Left forelimb (tissue), 1 donor: ENCODE measurements at places on chromosomes 3 and 15.

DNA sequence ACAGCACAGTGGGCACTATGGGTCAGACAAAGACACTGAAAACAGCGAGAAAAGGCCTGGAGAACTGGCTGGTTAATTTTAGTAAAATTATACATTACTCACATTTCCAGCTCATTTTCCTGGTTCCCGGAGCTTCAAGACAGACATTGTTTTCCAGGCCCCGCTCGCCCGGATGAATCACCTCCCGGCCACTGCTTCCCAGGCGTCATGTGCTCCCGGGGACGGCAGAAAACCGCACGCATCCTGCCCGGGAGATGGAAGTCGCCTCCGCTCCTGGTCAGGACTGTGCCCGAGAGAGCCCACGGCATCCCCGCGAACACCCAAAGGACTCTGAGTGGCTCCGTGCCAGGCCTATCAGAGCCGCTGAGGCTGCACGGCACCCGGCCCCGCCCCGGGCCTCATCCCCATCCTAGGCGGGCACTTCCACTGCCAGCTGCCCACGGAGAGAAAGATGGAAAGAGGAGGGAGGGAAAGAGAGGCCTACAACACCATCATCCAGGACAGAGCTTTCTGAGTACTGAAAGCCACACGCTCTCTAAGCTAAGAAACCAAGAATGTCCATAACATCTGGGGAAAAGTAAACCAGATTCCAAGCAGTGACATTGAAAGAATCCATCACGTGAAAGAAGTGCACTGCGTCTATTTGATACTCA lies 75.1 kb downstream of the VGLL4 start:
- DNase-seq: no peak

DNA sequence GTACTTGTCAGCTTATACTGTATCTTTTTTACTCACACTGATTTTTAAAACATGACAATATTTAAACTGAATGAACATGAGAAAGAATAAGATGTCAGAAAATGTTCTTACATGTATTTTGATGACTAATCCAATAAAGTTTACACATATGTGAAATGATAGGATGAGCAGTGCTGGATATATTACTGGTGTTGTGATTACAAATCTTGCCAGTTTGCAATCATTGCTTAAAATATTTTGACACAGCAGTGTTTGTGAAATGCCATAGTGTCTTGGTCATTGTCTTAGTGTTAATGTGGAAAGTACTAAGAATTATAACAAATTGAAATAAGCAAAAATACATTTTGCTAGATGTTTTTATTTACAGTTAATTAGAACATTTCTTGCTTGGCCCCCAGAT lies 118.7 kb upstream of the MLF1 start:
- no peak for DNase-seq

GRCh38 chr3:172133838-172134237 lies 94.5 kb downstream of the FNDC3B start:
- DNase-seq: peak; percentile 28

DNA sequence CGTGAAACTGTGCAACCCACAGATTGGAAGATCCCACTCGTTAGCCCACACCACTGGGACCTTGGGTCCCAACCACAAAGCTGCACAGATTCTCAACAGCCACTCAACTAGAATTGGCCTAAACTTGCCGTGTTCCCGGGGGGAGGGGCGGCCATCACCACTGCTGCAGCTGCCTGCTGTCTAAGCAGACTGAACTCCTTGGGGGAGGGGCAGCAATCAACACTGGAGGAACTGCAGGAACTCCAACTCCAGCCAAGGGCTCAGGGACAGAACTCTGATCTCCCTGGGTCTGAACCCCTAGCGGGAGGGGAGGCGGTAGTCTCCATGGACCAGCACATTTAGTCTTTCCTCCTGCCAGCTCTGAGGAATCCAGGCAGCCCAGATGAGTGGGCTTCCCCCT lies 205.9 kb downstream of the RSL24D1 start:
- no peak for DNase-seq

- DNase-seq: no peak
Observed at GRCh38 chr3:13414040-13414729, 5.9 kb downstream of the NUP210 start.

GRCh38 chr3:173916799-173917198 lies 519.3 kb downstream of the NLGN1 start:
- DNase-seq: no peak

DNA sequence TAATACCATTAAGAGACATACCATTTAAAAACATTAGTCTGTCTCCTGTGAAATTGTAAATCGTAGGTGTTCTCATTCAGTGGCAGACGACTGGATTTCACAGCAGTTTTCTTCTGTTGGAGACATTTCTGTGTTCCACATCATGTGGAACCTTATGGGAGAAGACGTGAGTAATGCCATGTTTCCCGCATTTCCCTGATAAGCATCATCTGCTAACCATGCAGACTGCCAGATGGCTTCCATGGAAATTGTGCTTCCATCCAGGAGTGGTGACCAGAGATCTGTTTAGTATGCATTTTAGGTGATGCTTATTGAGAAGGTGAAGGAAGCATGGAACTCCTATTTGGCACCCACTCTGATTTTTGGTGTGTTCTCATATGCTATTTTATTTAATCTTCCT lies 28.4 kb upstream of the ST3GAL6 start:
- DNase-seq: no peak

GRCh38 chr15:36826948-36827347 lies 247.5 kb downstream of the CDIN1 start:
- no peak for DNase-seq

DNA sequence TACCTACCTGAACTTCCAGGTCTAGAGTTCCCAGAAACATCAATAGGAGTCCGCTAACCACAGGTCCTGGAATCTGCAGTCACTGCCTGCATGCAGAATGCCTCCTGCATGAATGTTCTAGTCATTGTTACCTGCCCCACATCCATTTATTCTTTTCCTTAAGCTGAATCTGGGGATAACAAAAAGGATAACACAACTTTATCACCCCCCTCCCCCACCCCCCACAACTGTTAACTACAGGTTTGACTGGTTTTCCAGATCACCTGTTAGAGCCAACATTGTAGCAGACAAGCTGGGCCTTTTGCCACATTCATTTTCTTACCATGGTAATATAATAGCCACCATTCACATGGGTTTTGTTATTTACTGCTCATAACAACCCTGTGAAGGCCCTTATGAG lies 4.6 kb upstream of the CTSH start:
- DNase-seq: no peak

DNA sequence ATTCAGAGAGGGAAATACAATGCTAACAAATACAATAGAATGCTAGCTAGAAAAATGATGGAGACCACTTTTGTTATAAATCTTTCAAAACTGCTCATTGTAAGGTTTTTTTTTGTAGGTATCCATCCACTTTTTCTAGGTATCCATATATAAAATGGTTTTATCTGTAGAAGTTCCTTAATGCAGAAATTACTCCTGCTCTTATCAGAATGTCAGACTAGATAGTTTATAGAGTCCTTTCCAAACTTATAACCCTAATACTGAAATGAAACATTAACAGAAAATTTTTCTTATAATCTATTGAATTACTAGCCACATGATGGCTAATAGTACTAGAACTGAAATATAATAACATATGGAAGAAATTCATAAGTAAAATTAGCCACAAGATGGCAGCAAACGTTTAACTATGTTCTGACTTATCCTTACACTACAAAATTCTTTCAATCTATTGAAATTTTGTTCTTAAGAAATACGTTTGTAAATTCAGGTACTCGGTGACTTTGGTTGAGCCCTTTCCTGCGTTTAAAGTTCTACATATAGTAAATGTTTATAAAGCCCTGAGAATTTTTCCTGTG lies 58.5 kb downstream of the ECT2 start:
- no peak for DNase-seq
